GDM1 (cell line): ENCODE measurements at places on chromosomes 1 and 21.

DNA sequence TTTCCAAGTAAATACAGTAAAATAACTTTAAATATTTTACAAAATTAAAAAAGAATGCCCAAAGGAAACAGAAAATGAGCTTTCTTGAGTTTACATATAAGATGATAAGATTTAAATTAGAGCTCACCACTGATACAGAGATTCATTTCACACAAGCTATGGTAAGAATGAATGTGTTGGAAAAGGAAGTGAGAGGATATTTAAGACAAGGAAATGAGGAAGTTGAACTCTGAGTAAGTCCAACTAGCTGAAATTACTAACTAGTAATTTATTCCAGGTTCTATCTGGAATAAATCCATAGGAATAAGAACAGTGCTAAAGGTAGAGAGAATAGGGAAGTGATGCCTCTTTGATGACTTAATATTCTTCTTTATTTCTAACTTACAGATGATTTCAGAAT lies 42.4 kb downstream of the FNBP1L start:
- DNase-seq, result no peak

DNA sequence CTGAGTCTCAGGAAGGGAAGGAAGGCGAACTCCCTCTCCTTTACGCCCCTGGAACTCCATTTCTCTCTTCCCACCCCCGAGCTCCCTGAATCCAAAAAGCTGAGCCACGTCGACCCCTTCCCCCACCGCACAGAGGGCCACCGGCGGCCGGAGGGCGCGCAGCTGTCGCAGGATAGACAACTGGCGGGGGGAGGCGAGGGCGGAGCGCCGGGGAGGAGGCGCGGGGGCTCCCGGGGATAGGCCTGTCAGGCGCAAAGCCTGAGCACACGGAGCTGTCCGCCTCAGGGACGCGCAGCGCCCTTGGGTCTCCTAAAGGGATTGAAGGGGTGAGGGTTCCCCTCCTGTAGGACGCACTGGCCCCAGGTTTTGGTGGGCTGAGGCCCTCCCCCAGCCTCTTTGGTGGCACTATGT lies 752 bp upstream of the ACTA1 start:
- DNase-seq, result no peak

GRCh38 chr1:56819387-56819899 lies at the start of gene FYB2:
Gene FYB2 (minus strand): TSS chr1:56819404. CDS start chr1:56819290, 114 bp downstream.
- DNase-seq, result no peak

- DNase-seq, result no peak
Measured at GRCh38 chr1:93592551-93592949, 89.1 kb downstream of the BCAR3 start.

DNA sequence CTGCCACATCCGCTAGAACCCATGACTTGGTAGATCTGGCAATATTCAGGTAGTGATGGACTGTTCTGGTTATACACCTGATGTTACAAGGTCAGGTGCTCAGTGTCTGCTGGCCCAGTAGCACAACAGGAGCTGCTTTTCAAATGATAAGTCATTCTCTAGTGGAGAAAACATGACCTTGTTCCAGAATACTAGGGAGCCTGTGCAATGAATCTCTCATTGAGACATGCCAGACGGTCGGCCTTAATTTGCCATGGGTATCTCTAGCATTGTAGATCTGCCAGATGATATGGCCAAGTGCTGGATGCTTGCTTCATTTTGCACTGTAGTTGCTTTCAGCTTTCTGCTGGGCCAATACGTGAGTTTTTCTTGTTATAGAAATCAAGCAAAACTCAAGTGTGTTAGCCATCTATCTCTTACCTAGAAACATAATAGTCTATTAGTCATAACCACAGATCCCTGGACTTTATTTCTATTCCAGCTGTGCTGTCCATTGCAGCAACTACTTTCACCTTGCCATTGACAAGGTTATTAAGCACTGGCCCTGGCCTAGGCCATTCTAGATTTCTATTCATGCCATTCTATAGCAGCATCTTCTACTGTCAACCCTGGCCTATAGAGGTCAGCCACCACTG lies 13.9 kb upstream of the CENPF start:
- DNase-seq, result no peak

- no peak for DNase-seq
Measured at GRCh38 chr1:114353262-114353661, 157.7 kb downstream of the TRIM33 start.

DNA sequence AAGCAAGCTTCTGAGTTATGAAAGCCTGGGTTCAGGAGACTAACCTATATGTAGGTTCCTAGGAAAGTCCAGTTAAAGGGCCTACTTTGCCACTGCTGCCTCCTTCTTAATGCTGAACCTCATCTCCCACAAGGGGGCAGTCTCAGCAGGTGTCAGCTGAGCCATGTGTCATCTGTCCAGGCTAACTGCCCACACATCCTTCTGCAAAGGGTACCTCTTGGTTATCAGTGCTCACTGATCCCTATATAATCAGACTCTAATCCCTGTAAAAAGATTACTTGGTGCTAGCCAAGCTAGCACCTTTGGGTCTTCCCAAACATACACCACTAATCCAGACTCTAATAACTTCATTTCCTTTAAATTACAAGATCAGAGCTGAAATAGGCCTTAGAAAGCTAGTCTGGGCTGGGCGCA lies 9.0 kb downstream of the PRDX1 start:
- DNase-seq, result peak; percentile 15

DNA sequence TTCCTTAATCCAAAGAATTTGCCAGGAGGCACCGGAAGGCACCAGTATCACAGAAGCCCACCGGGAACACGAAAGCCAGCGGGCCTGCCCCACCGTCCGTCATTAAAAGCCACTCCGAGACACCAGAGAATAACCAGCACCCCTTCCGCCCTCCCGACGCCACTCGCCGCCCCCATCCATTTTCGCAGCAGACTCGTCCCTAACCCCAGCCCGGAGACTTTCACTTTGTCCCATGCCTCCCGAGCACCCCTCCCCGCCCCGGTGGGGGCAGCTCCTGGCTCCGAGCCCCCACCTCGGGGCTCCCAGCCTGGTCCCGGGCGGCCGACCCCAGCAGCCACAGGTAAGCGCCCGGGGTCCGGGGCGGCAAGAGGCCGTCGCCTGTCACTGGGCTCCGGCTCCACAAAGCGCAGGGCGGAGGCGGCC lies 105.4 kb downstream of the SLC45A1 start:
- no peak for DNase-seq

DNA sequence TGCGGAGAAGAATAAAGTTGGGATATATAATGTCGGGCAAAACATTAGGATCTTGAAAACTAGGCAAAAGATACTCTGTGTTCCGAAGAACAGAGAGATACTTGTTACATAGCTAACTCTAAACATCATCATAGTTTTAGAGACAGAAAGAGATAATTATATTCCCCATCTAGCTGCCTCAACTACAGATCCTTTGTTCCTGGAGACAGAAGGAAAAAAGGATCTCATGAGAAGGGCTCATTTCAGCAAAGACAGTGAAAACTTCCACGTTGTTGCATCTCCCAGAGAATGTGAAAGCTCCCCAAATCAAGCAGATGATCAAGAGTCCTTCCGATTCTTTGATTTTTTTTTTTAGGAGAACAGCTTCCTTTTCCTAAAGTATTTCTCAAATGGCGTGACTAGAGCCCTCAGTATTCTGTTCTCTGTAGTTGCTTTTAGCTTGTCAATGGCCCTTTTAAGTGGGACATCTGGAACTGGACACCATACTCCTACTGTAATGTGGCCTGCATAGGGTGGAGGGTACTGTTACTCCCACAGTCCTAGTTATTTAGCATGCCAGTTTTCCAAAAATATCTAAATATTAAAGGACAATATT lies 1048.2 kb downstream of the TTLL7 start:
- no peak for DNase-seq

DNA sequence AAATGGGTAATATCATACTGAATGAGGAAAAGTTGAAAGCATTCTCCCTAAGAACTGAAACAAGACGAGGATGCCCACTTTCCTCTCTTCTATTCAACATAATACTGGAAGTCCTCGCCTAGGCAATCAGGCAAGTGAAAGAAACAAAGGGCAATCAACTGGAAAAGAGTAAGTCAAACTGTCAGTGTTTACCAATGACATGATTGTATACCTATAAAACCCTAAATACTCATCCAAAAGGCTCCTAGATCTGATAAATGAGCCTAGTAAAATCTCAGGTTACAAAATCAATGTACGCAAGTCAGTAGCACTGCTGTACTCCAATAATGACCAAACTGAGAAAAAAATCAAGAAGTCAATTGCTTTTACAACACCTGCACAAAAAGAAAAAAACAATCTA lies 575.8 kb upstream of the PRMT6 start:
- no peak for DNase-seq

- DNase-seq, result no peak
Measured at GRCh38 chr21:33110340-33110715, 40.4 kb downstream of the OLIG1 start.

DNA sequence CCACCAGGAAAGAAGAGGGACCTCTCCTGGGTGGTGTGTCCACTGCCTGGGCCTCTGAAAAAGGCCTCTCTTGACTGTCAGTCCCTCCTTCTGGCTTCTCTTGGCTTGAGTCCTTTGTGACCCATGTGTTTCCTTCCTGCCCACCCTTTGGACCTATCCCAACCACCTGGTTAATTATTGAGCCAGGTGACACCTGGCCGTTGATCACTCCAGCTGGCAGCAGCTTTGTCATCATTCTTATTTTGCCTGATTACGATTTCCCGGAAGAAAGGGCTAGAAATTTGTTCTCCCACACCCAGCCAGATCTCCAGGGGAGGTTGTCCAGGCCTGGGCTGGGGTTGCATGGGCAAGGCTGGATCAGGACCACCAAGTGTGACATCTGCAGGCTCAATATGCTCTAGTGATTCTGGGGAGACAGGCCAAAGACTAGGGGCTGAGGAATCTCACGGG lies 24.8 kb downstream of the CSF1 start:
- DNase-seq, result no peak
